Gastrocnemius medialis (tissue), 4 donors: ENCODE measurements at places on chromosomes 1 and 21.

- no peak for DNase-seq
Observed at GRCh38 chr1:231338270-231339128, at the start of gene SPRTN. Gene SPRTN, plus strand, starts transcription at chr1:231338293. Its CDS starts 91 bp downstream, at chr1:231338384.

DNA sequence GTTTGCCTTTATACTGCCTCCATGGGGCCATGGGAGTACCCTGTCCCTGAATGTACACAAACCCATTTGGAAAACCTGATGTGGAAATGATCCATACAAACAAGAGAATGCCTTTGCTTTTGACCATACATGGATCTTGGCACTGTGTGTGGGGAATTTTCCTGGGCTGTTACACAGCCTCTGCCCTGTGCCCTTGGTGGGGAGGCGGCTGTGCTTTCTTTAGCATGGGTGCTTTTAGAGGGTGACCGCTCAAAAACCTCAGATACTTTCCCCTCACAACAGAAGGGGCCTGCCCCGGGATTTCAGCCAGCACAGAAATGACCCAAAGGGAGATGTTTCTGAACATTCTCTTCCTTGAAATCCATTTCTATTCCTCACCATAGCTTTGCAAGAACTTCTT, 194.8 kb downstream of the LMO4 start:
- no peak for DNase-seq

DNA sequence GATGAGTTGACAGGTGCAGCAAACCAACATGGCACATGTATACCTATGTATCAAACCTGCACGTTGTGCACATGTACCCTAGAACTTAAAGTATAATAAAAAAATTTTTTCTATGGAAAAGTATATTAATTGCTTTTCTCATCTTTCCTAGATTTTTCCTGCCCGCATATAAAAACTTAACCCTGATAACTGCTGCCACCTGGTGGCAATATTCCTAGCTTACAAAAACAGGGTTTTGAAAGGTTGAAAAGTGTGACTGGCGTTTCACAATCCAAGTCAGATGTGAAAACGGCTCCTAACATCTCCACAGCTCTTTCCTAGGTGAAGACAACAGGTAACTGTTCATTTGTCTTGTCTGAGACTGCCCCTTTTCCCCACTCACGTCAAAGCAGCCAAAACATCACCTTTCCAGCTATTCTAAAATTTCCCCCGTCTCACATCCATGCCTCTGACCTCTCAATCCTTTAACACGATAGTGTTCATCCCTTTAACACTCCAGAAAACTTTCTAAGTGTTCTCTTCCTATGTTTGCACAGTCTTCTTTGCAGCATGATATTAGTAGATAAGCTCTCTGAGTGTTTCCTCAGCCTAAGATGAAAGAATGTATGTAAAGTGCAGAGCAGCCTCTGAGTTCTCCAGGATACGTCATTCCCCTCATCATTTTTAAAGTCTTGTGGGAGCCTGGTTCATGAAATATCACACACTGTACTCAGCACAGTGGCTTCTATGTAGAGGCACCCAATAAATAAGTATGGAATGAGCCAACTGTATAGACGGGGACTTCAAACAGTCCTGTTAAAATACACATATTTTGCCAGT, 27.5 kb downstream of the OVGP1 start:
- DNase-seq, result no peak

DNA sequence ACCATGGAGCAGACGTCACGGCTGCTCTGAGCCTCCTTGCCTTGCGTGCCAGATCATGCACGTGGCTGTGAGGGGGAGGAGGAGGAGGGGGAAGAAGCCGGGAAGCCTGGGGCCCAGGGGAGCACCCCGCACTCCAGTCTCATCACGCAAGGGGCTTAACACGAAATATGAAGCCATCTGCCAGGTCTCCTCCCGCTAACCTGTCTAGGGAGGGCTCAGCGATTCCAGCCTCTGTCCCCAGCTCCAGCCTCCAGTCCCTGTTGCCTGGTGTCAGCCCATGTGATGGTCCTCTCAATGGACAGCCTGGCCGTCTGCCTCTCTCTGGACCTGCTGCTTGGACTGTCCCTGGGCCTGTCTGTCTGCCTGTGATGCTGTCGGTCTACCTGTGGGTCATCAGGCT, 22.5 kb upstream of the C1QA start:
- no peak for DNase-seq

- no peak for DNase-seq
Observed at GRCh38 chr1:77433934-77434333, 152.1 kb downstream of the AK5 start.

GRCh38 chr1:171912509-171913175, 71.3 kb downstream of the DNM3 start:
- no peak for DNase-seq

- no peak for DNase-seq
Observed at GRCh38 chr1:108644984-108645383, 15.9 kb downstream of the HENMT1 start.

DNA sequence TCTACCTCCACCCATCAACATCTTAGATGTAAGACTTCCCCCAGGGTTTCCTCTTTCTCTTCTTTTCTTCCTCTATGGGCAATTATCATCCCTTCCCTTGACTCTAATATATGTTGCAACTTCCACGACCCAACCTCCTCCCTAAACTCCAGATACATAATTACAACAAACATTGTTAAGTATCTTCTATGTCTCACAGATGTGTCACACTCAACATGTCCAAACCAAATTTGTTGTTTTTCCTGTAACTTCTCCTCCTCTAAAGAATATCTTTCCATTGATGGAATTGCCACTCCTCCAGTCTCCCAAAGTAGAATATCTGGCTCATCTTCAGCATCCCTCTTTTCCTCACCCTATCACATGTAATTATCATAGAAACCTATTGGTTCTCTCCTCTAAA, 314.2 kb downstream of the RWDD3 start:
- no peak for DNase-seq

- no peak for DNase-seq
Observed at GRCh38 chr1:183372586-183373230, 45.5 kb downstream of the NMNAT2 start.

DNA sequence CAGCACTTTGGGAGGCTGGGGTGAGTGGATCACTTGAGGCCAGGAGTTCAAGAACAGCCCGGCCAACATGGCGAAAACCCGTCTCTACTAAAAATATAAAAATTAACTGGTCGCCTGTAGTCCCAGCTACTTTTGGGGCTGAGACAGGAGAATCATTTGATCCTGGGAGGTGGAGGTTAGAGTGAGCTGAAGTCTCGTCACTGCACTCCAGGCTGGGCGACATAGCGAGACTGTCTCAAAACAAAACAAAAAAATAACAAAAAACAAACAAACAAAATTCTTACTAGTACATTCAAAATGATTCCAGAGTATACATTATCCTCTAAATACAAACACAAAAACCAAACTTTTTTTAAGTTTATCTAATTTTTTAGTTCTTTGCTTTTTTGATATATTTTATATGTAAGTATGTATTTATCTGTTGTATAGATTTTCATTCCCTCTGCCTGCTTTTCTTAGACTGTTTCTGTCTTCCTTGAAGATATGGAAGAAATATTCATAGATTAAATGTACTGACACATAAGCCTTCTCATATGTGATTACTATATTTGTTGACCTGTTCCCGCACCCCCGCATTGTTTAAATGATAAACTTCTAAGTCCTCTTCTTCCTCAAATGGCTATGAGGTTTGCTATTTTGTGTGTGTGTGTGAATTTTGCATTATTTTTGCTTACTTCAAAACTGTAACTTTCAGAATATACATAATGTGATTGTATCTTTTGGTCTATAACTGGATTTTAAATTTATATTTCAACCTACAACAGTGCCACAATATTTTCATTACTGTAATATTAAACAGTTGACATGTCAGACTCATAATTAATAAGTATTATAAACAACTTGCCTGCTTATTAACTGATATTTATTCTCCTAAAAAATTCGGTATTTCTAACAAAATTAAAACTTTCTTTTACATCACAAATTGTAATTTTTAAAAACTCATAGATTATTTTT, 1674.1 kb upstream of the B3GALT2 start:
- no peak for DNase-seq

DNA sequence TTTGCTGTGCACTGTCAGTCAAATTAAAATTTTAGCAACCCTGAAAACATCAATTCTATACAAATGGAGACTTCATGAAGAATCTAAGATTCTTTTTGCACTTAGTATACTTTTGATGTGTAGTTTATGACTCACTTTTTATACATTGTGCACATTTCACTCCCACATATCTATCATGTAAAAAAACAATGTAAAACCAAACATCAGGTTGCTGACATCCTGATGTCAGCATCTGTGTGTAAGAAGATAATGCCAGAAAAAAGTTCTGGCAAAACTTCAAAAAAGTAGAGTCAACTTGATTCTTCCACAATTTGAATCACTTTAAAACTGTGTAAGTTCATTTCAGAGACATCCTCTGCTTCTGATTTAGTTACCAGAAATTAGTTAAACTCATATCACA, 115.7 kb downstream of the CENPF start:
- no peak for DNase-seq

GRCh38 chr1:72034827-72035226, 247.5 kb downstream of the NEGR1 start:
- no peak for DNase-seq

DNA sequence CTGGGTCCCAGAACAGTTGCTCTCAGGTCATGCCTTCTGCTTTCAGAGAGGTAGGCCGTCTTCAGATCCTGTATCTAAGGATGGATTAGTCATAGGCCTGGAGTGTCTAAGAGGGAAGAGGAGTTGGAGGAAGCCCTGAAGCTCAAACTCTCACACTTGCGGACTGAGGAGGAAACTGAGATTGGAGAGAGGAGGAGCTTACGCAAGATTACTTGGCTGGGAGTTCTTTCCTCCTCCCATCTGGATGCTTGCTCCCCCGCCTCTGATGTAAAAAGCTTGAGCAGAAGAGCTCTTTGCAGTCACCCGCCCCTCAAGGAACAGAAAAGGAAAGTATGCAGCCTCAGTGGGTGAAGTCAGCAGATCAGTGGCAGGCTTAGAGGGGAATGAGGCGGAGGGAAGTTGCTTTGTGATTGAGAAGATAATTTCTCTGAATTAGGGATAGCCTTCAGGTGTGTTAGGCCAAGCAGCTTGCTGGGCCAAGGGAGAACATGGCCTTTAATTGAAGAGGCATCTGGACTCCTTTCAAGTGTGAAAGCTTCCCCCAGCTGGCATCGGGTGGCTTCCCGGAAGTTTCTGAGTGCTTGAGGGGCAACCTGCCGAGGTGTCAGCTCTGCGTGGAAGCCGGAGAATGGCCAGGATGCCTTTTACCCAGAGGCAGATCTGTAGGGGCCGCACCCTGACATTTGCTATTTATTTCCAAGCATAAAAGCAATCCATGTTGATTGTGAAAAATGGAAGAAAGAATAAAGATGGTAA, 6.6 kb downstream of the ADORA1 start:
- no peak for DNase-seq

DNA sequence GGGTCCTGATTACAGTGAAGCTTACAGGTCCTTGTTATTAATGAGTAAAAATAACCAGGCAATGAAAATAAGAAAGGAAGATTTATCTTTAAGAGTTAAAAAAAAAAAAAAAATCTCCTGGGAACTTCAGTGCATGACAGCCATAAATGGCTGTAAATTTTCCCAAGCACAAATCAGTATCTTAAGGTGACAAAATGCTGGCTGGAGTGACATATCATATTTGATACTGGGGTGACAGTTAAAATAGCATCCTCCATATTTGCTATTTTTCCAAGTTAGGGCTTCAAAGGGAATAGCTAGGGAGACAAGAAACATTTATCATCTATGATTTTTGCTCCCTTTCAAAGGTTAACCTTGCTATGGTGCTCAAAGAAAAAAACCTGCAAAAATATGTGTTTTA, 226.6 kb downstream of the PRDM2 start:
- no peak for DNase-seq

DNA sequence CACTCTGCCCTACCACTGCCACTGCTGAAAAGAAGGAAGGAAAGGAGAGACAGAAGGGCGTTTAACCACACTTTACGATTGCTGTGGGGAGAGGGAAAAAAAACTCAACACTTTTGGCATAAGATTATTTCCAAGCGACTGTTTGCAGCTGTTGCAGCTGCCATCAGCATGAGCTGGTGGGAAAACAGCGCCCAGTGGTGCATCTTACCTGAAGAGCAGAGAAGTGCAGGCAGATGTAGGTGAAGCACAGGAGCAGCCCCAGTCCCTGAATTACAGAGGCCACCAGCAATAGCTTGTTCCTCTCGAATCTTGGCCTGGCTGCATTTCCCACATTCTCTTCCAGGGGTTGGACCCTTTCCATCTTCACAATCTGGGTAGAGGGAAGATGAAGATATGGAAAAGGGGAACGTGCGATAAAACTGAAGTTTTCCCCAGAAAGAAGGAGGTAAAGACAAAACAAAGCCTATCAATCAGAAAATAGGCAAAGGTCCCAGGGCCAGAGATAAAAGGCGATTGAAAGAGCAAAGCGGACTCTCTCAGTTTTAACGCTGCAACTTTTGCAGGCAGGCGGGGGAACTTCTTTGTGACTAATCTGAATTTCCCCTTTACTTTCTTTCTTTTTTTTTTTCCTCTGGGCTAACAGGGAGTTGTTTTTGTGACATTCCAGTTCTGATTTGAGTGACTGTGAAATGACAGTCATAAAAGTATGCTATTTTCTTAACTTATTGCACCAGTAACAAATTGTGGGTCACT, at the start of gene TNFSF4:
Gene TNFSF4, minus strand, starts transcription at position 516 of the 753 bp plus-strand sequence. Its CDS starts 155 bp downstream, at position 361.
- no peak for DNase-seq

DNA sequence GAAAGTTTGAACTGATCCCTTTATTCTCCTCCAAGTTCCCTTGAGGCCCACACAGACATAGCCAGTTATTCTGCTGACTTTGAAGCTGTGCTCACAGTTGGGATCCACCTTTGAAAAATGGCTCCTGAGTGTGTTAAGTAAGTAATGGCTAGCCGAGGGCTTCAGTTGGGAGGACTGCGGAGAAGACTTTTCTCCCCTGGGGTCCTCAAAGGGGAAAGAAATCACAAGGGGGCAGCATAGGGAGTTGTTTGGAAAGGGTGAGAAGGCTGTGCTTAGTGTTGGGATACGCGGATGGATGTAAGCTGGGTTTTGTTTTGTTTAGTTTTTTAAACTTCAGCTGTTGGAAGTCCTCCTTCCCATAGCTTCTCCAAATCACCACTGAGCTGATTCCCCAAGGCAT, 8.3 kb downstream of the PGM1 start:
- no peak for DNase-seq

DNA sequence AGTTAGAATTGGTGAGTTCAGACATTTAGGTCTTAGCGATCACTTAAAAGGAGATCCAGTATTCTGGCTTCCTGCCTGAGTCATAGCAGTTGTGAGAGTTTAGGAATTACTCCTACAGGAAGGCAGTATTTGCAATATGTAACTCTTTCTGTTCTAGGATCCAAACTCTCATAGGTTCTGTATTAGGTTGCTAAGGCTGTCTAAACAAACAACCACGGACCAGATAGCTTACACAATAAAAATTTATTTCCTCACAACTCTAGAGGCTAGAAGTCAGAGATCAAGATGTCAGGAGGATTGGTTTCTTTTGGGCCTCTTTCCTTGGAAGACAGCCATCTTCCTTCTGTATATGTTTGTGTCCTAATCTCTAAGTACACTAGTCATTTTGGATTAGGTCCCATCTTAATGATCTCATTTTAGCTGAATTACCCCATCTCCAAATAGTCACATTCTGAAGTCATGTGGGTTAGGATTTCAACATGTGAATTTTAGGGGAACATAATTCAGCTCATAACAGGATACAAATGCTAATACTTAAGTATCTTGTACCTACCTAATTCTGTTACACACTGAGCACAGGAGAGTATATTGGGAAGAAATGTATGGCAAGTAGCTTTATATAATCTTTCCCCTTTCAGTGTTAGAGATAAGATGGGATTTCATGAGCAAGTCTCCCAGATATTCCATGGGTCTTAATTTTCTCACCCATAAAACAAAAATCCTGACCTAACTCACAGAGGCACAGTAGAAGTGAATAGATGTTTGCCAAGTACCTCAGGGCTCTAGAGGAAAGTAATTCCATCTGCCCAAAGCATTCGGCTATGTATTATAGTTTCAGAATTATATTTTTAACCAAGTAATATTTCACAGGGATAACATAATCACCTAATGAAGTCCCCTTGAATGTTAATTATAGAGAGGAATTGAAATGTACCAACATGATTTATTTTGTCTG, 144.4 kb downstream of the PTBP2 start:
- no peak for DNase-seq
